ENCODE measurements at places on chromosomes 1 and 21. TPM values are rescaled to one million over a fixed set of nuclear protein-coding genes. Genes with fewer than 3 reads are reported as not detected.
A peak's percentile ranks its signal among the peaks of the same experiment; 100 is the strongest.

Gene ARHGEF10L
- 26.0 TPM for total RNA-seq

- DNase-seq: no peak
These were observed 25.4 kb upstream of the TENT5C start for GRCh38 chr1:117580436-117580835.

Gene SIM2
- total RNA-seq: 1.5 TPM

GRCh38 chr1:236407059-236407458 lies 13.0 kb downstream of the EDARADD start:
- DNase-seq: no peak

GRCh38 chr1:203295796-203296195 lies 9.5 kb upstream of the BTG2 start:
- no peak for DNase-seq

Gene FNDC5
- total RNA-seq: 2.0 TPM

Gene TMPRSS15
- total RNA-seq: 1.3 TPM

DNA sequence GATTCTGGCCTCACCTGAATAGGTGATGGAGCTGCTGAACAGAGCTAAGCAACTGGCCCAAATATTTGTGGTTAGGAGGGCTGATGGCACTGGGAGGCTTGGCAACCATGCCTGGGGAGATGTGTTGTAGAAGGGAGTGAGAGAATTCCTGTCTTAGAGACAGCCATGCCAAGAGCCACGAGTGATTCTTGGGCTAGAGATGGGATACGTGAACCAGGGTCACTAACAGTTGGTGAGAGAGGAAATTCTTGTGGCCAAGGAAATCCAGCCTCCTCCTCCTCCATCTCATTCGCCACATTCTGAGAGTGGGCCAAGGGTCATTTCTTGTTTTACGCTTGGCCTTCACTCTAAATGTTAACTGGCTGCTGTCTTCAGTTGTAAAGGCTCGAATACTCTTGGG lies 46.3 kb downstream of the NGF start:
- no peak for DNase-seq

- DNase-seq: peak; percentile 57
These were observed 302.8 kb downstream of the MATN1 start for GRCh38 chr1:30420519-30421050.

DNA sequence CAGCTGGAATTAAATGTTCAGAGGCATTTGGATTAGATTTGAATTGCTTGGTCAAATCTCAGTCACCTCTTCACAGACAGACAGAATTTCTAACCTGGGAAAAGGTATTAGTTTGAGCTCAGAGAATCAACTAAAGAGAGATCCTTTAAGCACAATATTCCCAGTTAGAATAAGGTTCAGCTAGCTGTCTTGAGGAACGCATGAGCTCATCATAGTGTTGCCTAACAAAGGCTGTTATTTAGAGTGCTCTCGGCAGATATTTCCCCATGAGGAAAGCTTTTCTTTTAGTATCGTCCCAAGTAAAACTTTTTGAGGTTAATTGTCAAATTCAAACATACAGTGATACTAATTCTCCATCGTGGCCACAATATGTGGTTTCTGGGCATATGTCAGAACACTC lies 269.9 kb downstream of the HLX start:
- DNase-seq: no peak

- no peak for DNase-seq
These were observed 144.1 kb upstream of the CTTNBP2NL start for GRCh38 chr1:112251766-112252506.

Gene SPAG17
- total RNA-seq: not detected

- no peak for DNase-seq
These were observed 8.0 kb downstream of the RNF187 start for GRCh38 chr1:228494970-228495853.

Measured in osteocyte (in vitro differentiated cells).